ENCODE measurements at places on chromosomes 3 and 15.

DNA sequence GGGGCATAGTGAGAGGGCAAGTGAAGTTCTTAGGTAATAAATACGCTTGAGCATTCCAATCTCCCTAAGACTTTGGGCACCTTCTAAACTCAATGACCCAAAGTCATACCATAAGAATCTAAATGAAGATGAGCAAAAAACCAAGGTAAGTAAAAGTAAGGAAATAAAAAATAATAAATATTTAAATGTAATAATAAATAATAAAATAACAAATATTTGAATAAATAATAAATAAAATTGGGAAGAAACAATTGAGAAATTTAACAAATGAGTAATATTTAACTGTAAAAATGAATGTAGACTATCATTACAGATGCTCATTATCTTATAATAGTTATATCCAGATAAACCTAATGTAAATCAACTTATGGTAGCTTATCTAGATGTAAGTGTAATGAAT, 391.7 kb downstream of the WDR72 start:
- DNase-seq: no peak

DNA sequence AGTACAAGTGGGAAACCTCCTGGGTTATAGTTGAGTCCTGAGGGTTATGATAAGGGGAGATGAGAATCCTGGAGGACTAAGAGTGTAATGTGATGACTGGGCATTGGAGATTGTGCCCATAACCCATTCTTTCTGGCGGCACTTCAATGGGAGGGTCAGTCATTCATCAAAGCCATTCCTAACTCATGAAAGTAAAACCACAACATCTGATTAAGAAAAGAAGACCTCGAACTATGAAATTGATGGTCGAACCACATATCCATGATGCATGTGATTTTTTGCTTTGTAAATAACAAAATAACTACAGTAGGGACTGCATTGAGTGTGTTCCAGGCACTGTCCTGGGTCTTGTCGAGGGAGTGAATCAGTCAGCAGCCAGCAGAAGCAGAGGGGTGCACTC, 215.1 kb downstream of the SHQ1 start:
- no peak for DNase-seq

- DNase-seq: no peak
These were observed 913 bp downstream of the FAM174B start for GRCh38 chr15:92654662-92655061.

GRCh38 chr3:8441969-8442559, 59.6 kb upstream of the LMCD1 start:
- no peak for DNase-seq

DNA sequence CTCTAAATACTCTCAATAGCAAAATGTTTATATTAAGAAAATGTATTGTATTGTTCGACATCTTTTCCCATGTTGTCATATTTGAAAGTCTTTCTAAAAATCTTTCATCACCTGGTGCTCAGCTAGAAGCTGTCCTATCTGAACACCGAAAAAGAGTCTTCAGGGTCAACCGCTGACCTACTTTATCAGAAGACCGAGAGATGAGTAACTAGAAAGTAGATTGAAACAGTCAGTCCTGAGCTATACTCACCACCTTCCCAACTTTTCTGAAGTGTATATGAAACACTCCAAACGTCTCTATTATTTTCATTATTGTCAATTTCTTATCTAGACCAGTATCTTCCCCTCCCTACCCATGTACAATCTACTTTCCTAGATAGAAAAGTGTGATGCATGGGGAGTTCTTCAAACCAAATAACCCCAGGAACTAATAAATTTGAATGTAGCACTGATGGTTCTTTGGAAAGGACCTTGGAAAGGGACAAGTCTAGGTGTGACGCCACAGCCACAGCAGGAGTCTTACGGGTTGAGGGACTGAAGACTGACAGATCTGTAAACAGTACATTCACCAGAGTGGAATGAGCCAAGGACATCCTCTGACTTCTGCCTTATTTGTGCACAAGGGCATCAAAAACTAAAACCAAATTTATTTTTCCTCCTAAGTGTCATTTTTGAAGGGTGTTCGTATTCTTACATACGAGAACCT, 58.6 kb downstream of the TMOD3 start:
- no peak for DNase-seq

GRCh38 chr3:70277304-70277703, 35.1 kb downstream of the MDFIC2 start:
- no peak for DNase-seq

DNA sequence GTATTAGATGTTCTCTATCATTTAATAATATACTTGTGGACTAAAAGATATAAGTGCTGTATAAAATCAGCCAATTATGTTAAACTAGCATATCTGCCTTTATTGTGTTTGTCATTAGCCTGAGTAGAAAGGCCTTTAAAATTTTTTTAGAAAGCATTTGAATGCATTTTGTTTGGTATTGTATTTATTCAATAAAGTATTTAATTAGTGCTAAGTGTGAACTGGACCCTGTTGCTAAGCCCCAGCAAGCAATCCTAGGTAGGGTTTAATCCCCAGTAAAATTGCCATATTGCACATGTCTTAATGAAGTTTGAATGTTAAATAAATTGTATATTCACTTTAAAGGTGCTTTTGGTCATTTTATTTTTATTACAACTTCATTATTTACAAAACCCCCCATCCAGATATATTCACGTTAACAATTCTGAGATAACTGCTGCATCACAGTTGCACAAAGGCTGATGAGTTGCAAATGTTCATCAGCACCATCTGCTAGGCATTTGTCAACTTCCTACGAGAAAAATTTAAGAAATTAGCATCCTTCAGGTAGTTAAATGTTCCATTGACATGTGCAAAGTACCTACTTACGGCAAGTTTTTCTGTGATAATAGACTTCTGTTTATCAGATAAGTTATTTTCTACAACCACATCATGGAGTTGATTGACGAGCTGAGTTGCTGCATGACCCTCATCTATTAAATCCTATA, 6.3 kb downstream of the EIF4A2 start:
- no peak for DNase-seq

DNA sequence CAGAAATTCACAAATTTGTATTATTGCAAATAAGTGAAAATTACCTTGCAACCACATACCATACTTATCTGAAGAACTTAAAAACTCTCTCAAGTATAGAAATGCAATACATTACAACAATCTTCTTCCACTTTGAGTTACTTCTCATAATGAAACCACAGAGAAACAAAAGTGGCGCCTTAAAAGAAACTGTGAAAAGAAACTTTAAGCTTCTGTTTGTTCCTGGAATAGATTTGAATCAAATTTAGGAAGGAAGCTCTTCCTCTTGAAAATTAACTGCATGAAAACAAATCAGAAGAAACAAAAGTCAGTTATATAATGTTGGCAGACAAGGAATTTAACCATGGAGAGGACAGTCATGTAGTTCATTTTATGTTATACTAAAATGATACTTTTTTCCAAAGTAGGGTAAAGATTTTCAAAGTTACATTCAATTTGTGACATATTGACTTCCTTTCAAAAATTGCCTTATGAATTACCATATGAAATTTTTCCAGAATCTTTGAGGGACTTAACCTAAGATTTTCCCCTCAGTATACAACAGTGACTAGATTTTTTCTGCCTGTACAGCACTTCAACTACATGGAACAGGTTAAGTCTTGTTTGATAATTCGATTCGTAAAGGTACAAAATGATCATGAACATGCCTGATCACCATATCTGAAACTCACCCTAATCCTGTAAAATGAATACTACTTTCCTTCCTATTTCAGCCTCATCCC, 57.6 kb upstream of the TNFSF10 start:
- DNase-seq: no peak
